Purkinje cell (primary cell): ENCODE measurements at places on chromosomes 13 and 19. TPM values are rescaled to one million over a fixed set of nuclear protein-coding genes. Genes with fewer than 3 reads are reported as not detected.

TNPO2 gene
- 31.5 and 39.0 TPM in 2 replicates for polyA plus RNA-seq

C5AR2 gene
- polyA plus RNA-seq, result not detected in 2 replicates

CALR3 gene
- not detected in 2 replicates for polyA plus RNA-seq

GPX4 gene
- polyA plus RNA-seq, result 152 and 277 TPM in 2 replicates

ZNF790 gene
- polyA plus RNA-seq, result 5.0 and 6.5 TPM in 2 replicates

MCF2L gene
- polyA plus RNA-seq, result 56.4 and 63.8 TPM in 2 replicates

CHST8 gene
- 0.78 and 1.9 TPM in 2 replicates for polyA plus RNA-seq
